ENCODE measurements at places on chromosomes 4 and X. TPM values are rescaled to one million over a fixed set of nuclear protein-coding genes. Genes with fewer than 3 reads are reported as not detected.

AR gene
- total RNA-seq, result 3.1 TPM

PCDH7 gene
- total RNA-seq, result 0.08 TPM

RAB40A gene
- not detected for total RNA-seq

STARD8 gene
- total RNA-seq, result 1.7 TPM

CACNA1F gene
- not detected for total RNA-seq

PDZD11 gene
- total RNA-seq, result 90.9 TPM

NAP1L3 gene
- 0.43 TPM for total RNA-seq

IGFBP7 gene
- total RNA-seq, result 224 TPM

UGT8 gene
- 0.15 TPM for total RNA-seq

Data from A549 treated with Mapracorat at 1 μM for 4 hours (cell line).